SK-MEL-5 (cell line): ENCODE measurements at places on chromosomes 5 and 9. TPM values are rescaled to one million over a fixed set of nuclear protein-coding genes. Genes with fewer than 3 reads are reported as not detected.

The CNTLN gene
- total RNA-seq: 6.5 and 6.7 TPM in 2 replicates

GRCh38 chr5:55997742-55998351 lies 3.1 kb upstream of the IL6ST start:
- DNase-seq: no peak

GRCh38 chr5:107555425-107556090 lies 115.2 kb downstream of the EFNA5 start:
- no peak for DNase-seq

GRCh38 chr9:90870621-90871326 lies 69.2 kb downstream of the SYK start:
- peak; percentile 60 for DNase-seq

DNA sequence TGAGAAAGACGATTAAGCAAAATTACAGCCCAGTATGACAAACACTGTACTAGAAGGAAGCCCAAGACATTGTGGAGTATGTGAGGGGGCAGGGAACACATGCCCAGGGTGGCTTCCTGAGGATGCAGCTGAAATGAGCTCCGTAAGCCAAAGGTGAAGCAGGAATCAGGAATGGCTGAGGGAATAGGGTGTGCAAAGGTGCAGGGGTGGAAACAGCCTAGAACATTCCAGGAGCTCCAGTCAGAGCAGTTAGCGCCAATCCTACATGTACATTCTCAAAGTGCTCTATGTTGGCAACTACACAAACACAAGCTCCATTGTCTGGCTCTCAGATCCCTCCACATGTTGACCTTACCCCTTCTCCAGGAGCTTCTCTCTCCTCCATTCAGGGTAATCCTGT lies 257.9 kb downstream of the MAN2A1 start:
- DNase-seq: no peak

GRCh38 chr9:94554078-94554438 lies 825 bp upstream of the PCAT7 start:
- no peak for DNase-seq

- DNase-seq: no peak
Measured at GRCh38 chr9:114452219-114453165, 52.8 kb downstream of the WHRN start.
